ENCODE measurements at places on chromosomes 7 and 10. TPM values are rescaled to one million over a fixed set of nuclear protein-coding genes. Genes with fewer than 3 reads are reported as not detected.
A peak's percentile ranks its signal among the peaks of the same experiment; 100 is the strongest.

DNA sequence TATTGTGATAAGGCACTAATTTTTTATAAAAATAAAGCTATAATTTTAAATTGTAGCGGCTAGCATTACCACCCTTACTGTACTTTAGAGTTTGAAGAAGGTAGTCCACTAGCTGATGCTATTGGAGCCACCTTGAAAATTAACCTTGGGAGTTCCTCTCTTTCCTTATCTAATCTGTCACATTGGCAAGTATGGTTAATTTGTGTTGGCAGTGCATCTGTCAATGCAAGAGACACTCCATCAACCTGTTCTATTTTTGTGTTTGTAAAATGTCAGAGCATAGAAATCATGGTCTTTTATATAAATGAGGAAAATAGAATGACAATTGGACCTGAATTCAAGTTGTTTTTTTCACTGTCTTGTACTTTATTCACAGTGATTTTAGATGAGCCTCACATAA, 20.5 kb downstream of the GLCCI1 start:
- DNase-seq = no peak

DNA sequence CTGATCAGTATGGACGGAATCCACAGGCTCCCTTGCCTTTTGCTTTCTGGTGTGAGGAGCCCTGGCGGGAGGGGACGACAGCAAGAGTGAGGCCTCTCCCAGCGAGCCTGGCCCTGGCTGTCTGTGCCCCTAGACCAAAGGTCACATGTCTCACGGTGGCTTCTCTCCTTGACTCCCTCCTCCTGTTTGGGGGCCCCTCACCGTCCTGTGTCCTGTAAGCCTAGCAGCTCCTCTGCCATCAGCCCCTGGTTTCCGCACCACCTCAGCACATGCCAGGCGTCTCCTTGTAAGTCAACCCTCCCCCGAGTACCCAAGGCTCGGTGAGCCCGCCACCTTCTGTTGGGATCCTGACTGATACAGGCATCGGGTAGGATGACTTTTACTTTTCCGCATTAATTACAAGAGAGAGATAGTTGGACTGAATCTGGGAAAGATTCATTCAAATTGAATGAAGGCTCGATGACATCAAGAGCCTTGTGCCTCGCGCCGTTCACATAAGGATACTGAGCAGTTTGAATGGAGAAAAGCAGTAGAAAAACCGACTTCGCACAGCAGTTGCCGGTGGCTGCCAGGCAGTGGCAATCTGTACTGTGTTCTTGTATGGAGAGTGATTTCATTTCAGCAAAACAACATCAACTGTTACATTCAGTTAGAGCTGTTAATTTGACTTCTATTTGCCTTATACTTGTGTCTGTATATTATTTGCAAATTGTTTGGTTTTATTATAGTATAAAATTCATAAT, 119.8 kb downstream of the XRCC2 start:
- no peak for DNase-seq

DNA sequence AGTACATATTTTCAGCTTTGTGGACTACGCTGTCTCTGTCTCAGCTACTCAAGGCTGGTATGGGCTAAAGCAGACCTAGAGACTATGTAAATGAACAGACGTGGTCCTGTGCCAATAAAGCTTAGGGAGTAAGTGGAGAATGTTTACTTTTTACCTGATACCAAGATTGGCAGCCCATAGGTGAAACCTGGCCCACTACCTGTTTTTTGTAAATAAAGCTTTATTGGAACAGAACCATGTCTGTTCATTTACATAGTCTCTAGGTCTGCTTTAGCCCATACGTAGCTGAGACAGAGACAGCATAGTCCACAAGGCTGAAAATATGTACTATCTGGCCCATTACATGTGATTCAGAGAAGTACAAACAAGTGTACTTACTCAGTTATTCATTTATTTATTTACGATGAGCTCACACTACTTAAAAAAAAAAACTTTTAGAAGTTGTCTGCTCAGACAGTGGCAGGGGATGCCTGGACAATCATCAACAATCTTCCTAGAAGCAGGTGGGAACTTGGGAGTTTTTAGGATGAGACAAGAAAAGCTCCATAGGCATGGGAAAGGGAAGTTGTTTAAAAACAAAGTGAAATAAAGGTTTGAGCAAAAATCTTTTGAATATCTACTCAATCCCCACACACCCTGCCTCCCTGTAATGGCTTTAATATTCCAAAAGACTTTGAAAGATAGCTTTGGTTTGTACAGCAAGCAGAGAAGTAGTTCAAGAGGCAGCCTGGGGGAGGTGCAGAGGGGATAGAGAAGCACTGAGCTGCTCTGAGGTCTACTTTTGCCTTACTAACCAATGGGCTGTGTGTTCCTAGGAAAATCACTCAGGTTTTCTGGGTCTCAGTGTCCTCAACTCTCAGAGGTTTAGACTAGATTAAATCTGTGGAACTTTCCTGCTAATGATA, 114.4 kb upstream of the AFAP1L2 start:
- no peak for DNase-seq

NAT16 gene
- polyA plus RNA-seq = not detected

GRCh38 chr7:22663721-22664120, 63.3 kb upstream of the IL6 start:
- DNase-seq = no peak

ASL gene
- polyA plus RNA-seq = 98.7 TPM

DNA sequence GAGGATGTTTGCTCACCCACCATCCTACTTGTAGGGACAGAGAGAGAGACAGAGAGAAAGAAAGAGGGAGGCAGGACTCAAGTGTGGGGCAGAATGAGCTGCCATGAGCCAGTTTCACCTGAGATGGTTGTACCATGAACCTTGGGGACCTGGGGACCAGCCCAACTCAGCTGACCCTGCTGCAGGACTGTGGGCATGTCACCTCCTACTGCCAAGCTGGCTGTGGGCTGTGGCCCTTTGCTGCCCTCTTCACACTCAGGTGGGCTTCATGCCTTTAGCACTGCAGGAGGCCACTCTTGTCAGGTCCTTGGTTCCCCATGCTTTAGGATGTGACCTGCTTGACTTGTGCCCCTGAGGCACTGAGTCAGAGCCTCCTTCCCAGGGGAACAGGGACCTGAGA, 108.2 kb upstream of the PCBD1 start:
- peak; percentile 31 for DNase-seq

DNA sequence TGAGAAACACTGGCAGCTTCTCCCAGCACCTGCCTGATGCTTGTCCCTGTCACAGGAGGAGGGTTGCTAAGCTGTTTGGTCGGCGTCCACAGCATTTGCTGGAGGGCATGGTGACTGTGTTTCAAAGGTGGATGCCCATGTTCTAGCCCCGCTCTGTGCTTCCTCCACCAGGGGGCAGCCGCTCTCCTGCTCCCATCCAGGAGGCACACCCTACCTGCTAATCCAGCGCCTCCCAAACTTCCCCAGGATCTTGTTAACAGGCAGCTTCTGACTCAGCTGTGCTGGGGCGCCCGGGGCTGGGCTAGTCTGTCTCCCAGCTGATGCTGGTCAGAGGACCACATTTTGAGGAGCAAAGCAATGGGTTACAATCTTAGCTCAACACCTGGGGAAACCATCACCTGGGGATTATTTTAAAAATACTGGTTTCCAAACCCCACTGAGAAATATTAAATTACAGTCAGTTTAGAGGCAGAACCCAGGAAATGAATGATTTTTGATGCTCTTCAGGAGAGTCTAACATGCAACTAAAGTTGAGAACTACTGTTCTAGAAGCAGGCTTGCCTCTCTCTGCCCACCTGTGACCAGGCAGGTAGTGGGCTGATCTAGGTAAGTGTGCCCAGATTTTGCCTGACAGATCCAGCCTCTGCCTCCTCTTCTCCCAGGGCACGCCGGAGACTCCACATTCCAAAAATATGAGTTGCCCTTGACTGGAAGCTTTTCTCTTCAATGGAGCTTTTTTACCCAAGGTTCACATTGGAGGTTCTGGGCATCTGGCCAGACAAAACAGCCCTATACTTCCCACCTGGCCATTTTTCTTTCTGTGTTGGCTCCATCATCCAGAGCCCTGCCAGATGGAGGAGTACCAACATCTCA, 92.7 kb upstream of the GPR26 start:
- DNase-seq = no peak

GNGT1 gene
- not detected for polyA plus RNA-seq

BEND7 gene
- polyA plus RNA-seq = 5.3 TPM

LIPF gene
- 6.1 TPM for polyA plus RNA-seq

RUFY2 gene
- 9.1 TPM for polyA plus RNA-seq

- no peak for DNase-seq
Observed at GRCh38 chr10:58488921-58489320, 23.8 kb upstream of the BICC1 start.

DNA sequence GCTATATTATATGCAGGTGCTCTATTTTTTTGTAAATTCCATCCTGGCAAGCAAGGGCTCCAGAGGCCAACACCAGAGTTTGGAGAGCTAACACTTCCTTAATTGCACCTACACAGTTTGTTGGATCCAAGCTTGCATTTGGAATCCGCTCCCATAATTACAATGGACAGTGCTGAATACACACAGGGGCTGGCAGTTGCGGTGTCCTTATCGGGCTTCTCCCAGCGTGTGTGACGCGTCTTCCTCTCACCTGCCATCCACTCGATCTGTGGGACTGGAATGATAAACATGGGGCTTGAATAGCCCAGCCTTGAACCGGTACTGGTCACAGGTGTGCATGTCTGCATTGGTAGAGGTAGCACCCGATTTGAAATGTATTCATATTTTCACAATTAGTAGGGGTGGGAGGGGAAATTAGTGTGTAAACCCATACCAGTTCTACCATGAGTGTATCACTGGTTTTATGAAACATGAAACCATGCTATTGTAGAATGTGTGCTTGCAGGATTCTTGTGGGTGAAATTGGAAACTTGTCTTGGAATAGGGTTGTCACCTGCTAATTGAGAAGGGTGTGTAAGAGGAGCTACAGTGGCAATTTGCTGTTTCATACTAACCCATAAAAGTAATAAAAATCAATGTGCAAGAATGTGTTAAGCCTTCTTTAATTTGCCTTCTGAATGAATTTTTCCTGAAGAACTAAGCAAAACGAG, 316.5 kb downstream of the WDR11 start:
- no peak for DNase-seq

NPFFR1 gene
- polyA plus RNA-seq = under 0.01 TPM

- DNase-seq = no peak
Observed at GRCh38 chr7:130662426-130662825, 6.1 kb downstream of the COPG2 start.

DNA sequence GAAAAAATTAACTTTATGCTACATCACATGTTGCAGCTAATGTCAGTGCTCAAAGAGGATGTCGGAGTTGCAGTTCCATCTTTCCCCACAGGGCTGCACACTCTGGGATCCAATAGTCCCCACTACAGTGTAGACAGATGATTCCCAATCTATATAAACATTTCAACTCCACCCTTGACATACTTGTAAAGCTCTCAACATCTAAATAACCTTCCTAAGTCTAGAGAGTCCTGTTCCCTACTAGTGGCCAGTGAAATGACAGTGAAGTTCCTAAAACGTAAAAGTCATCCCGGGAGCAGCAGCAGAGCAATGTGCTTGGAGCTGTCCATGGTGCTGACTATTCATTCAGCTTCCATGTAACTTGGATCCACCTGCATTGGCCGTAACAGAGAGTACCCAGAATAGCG, 145.1 kb downstream of the GRM8 start:
- no peak for DNase-seq

KLF14 gene
- not detected for polyA plus RNA-seq

GDF2 gene
- polyA plus RNA-seq = not detected

DNA sequence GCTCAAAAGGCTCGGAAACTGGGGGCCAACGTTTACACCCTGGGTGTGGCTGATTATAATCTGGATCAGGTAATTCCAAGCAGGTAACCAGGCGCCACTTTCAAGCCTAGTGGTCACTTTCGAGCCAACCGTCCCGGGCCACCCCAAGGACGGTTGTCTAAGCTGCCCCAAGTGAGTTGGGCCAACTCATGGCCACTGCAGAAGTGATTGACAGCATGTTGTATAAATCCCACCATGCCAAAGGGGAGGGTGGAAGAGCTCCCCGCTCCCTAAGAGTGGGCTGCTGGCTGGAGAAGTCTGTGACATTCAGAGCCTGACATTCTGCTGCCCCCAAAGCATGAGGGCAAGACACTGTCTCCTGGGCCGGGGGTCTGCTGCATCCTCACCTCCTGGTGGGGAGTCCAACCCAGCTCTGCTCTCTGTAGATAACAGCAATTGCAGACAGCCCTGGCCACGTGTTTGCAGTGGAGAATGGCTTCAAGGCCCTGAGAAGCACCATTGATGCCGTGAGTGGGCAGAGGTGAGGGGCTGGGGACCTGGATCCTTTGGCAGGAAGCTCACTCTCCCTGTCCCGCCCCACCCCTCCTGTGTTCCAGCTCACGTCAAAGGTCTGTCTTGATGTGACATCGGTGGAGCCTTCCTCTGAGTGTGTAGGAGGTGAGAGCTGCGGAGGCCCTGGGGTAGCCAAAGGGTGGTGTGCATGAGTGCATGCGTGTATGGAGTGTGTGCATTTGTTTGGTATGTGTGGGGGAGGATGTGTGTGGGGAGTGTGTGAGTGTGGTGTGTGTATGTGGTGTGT, 10.8 kb downstream of the ANTXRL start:
- peak; percentile 53 for DNase-seq

DNA sequence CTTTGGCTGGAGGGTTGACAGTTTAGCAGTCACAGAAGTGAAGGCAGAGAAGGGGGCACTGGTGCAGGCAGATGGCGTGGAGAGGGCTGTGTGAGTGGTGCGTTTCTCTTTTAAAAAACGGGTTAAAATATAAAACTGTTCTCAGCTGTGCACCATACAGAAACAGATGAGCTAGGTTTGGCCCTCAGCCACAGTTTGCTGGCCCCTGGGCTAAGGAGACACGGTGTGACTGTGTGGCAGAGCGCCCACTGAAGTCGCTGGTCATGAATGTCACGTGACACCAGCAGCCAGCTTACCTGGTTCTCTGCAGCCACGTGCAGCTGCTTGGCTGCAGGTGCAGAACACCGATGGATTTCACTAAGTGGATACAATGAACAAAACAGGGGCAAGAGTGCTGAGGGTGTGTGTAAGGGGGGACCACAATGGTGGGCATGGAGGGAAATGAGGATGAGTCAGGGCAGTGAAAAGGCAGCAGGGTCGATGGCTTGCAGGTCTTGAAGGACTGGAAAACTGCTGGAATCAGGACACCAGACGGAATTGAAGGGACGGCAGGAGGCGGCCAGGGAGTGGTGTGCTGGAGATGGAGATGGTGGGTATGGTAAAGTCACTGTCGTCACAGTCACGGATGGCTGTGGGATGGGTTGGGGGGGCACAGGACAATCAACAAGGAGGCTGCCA, 7.4 kb downstream of the ZNF746 start:
- peak; percentile 32 for DNase-seq

PLA2G12B gene
- 4.4 TPM for polyA plus RNA-seq

DNA sequence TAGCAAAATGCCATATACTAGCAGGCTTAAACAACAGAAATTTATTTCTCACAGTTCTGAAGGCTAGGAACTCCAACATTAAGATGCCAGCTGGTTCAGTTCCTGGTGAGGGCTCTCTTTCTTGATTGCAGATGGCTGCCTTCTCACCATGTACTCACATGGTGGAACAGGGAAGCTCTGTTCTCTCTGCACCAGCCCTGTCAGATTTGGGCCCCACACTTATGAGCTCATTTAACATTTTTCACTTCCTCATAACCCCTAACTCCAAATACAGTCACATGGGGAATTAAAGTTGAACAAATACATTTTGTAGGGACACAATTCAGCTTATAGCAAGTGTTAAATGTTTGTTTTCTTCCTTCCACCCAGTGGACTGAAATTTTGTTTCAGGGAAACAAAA, 218.6 kb upstream of the TAC1 start:
- DNase-seq = no peak

- no peak for DNase-seq
Observed at GRCh38 chr10:101495324-101495925, 92.6 kb downstream of the POLL start.

- no peak for DNase-seq
Observed at GRCh38 chr10:11275651-11276050, 258.0 kb downstream of the CELF2 start.

- DNase-seq = no peak
Observed at GRCh38 chr7:40698214-40698920, 563.6 kb downstream of the SUGCT start.

GRCh38 chr10:127127822-127128221, 68.6 kb downstream of the INSYN2A start:
- no peak for DNase-seq
